Left renal pelvis (tissue), 4 donors: ENCODE measurements at places on chromosomes 16 and 17. TPM values are rescaled to one million over a fixed set of nuclear protein-coding genes. Genes with fewer than 3 reads are reported as not detected.

Gene ALG1
- 22.6 TPM for polyA plus RNA-seq

Gene ALOX15B
- polyA plus RNA-seq, result 0.95 TPM

DNA sequence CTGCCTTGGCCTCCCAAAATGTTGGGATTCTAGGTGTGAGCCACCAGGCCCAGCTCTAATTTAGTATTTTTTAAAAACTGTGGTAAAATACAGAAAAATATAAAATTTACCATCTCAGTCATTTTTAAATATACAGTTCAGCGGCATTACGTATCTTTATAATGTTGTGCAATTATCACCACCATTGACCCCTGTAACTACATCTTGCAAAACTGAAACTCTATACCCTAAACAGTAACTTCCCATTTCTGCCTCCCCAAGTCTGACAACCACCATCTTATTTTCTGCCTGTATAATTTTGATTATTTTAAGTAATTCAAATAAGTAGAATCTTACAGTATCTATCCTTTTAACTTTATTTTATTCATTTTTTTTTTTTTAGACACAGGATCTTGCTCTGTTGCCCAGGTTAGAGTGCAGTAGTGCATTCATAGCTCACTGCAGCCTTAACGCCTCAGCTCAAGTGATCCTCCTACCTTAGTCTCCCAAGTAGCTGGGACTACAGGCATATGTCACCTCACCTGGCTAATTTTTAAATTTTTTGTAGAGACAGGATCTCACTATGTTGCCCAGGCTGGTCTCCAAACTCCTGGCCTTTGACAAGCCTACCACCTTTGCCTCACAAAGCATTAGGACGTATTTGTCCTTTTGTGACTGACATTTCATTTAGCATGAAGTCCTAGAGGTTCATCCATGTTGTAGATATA, 10.9 kb upstream of the GGA2 start:
- DNase-seq, result no peak

GRCh38 chr16:31333686-31334649, 21.0 kb upstream of the ITGAX start:
- DNase-seq, result no peak

GRCh38 chr16:47977802-47978201, 178.0 kb downstream of the ABCC12 start:
- no peak for DNase-seq

Gene ERAL1
- polyA plus RNA-seq, result 71.3 TPM

GRCh38 chr17:61406971-61407911, 7.6 kb downstream of the TBX2 start:
- DNase-seq, result no peak

Gene SYNGR3
- polyA plus RNA-seq, result 1.7 TPM

Gene CCL11
- 0.93 TPM for polyA plus RNA-seq

DNA sequence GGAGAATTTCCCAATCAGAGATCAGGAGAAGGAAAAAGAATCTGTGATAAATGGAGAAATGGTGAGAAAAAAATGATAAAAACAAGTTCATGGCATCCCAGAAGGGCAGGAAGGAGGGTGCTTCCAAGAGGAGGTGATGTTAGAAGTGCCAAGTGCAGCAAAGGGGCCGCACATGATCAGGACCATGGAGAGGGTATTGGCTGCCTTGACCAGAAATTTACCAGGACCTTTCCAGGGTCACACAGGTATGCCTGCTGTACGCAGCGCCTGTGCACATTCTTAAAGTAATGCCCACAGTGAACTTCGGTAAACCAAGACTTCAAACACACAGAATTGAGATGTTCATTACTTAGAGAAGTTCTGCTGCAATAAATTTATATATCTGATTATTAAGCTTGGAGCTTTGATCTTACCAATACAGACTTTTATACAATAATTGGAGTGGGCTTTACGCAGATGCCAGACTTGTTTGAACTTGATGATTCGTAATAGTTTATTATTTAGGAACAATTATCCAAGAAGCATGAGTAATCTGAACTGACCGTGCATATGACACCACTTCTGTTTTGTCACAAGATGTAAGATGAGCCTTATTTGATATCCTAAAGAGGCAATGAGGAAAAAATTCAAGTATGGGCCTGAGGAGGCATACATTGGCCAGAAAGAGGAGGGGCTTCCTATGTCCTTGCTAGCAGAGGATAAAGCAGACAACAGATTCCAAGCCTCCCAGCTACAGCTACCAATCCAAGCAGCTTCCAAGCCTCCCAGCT, 2.2 kb upstream of the KRT33A start:
- DNase-seq, result no peak

Gene DNAAF8
- polyA plus RNA-seq, result 2.0 TPM

Gene ZNF624
- polyA plus RNA-seq, result 12.3 TPM

GRCh38 chr17:77741109-77741508, 217.4 kb upstream of the TNRC6C start:
- DNase-seq, result no peak

Gene AHSP
- polyA plus RNA-seq, result 9.4 TPM

GRCh38 chr16:50393858-50394802, 25.3 kb upstream of the BRD7 start:
- DNase-seq, result no peak

Gene DNASE1L2
- polyA plus RNA-seq, result 0.97 TPM

DNA sequence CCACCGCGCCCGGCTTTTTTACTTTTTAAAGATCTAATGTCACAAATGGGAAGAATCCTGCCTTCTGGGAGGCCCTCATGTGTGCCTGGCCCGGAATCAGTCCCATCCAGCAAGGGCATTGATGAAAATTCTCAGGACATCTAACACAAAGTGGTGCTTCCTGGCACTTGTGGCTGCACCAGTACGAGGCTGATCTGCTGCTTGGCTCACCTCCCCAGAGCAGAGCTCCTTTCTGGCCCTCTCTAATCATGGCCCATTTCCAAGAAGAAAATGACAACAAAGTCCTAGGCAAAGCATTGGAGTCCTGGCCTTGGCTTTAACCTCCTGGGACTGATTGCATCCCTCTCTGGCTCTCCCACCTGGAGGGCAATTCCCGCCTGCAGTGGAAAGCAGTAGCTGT, 50.7 kb upstream of the SIAH1 start:
- DNase-seq, result no peak

Gene TNFRSF13B
- polyA plus RNA-seq, result not detected
